ENCODE measurements at places on chromosomes 2 and 18. TPM values are rescaled to one million over a fixed set of nuclear protein-coding genes. Genes with fewer than 3 reads are reported as not detected.
A peak's percentile ranks its signal among the peaks of the same experiment; 100 is the strongest.

The OR6B2 gene
- not detected for total RNA-seq

The FBLN7 gene
- total RNA-seq: 37.0 TPM

The GKN2 gene
- not detected for total RNA-seq

GRCh38 chr2:189406586-189407233 is 34.6 kb upstream of the WDR75 start:
- DNase-seq: no peak

GRCh38 chr2:241020629-241021190 is 22.3 kb downstream of the SNED1 start:
- no peak for DNase-seq

- no peak for DNase-seq
Observed at GRCh38 chr18:74946646-74947375, 262.1 kb downstream of the PTGR3 start.

DNA sequence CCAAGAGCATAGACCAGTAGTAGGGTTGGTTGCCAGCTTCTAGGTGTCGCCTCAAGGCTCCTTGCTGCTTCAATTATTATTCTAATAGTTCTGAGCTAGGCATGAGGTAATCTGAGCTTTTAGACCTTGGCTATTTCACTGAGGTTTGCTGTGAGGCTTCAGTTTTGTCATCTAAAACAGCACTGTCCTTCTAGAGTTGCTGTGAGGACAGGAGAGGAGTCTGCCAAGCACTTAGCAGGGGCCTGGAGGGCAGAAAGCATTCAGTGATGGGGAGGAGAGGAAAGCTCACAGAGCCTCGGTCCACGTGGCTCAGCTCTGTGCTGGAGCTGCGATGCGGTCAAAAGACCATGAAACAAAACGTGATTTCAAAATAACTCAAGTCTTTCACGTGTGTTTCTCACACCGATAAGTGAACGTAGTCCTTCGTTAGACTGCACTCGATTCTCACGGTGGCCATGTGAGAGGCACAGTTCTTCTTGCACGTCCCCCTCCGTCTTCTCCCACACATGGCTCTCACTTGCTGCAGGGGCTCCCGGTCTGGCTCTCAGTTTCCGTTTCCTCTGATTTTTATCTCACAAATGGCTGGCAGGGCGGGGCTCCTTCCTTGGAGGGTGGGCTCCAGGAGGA is 113.7 kb downstream of the B3GNT2 start:
- no peak for DNase-seq

DNA sequence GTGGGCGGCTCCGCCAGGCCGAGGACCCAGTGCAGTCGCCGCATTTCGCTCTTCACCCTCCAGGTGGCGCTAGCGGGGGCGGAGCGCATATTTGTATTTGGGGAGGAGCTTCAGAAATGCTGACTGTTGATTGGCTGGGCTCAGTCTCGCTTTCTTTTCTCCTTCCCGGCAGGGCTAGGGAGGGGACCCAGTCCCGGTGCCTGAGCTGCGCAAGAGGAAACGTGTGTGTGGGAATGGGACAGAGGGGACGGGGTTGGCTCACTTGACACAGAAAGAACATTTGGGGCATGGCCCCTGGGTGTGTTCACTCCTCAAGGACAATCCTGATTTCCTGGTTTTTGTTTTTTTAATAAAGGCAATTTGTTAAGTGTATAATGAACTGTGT is 20.3 kb upstream of the DNMT3A start:
- peak; percentile 95 for DNase-seq

GRCh38 chr2:3899536-3900155 is 196.3 kb downstream of the DCDC2C start:
- DNase-seq: no peak

- DNase-seq: no peak
Observed at GRCh38 chr2:110099471-110100225, 16.0 kb downstream of the MALL start.

DNA sequence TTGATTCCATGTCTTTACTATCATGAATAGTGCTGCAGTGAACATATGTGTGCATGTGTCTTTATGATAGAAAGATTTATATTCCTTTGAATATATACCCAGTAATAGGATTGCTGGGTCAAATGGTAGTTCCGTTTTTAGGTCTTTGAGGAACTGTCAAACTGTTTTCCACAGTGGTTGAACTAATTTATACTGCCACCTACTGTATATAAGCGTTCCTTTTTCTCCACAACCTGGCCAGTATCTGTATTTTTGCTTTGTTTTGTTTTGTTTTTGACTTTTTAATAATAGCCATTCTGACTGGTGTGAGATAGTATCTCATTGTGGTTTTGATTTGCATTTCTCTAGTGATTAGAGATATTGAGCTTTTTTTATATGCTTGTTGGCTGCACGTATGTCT is 641.6 kb downstream of the SUCLG1 start:
- no peak for DNase-seq

- no peak for DNase-seq
Observed at GRCh38 chr2:132881546-132881945, 211.5 kb upstream of the LYPD1 start.

All from CD4-positive, alpha-beta memory T cell (primary cell).